Right atrium auricular region (tissue), 2 donors: ENCODE measurements at places on chromosomes 16 and 17. TPM values are rescaled to one million over a fixed set of nuclear protein-coding genes. Genes with fewer than 3 reads are reported as not detected.

DNA sequence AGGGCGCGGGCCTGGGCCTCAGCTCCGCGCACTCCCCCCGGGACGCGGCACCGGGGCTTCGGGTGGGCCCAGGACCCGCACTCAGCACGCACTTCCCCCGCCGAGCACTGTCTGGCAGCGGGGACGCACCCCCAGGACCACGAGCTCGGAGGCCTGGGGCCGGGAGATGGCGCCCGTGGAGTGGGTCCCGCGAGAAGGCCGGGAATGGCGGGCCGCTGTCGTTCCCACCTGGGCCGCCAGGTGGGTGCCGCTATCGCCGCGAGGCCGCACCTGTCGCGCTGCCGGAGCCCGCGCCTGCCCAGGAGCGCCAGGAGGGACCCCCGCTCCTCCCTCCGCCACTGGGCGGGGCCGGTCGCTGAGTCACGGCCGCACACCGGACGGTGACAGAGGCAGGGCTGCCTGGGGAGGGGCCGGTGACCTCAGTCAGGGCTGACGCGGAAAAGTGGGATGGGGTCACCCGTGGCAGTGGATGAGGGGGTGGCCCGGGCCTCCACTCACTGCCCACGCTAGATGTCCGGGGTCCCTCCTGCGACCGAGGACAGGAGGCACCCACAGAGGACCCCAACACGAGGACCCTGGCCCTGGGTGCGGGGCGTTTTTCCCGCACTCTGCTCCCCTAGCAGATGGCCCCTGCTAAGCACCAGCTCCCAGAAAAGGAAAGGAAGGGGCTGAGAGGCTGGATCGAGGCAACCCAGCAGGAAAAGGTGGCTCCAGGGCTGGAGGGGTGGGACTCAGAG lies 6.9 kb upstream of the ACTG1 start:
- no peak for DNase-seq

Gene GP1BA
- not detected for total RNA-seq

Gene AATK
- 5.4 TPM for total RNA-seq

Gene MLX
- total RNA-seq = 40.1 TPM

Gene MPV17L
- total RNA-seq = 7.2 TPM

Gene HS3ST3B1
- 0.78 TPM for total RNA-seq

Gene THUMPD1
- total RNA-seq = 24.3 TPM
